Motor neuron (in vitro differentiated cells): ENCODE measurements at places on chromosomes 2 and 18. TPM values are rescaled to one million over a fixed set of nuclear protein-coding genes. Genes with fewer than 3 reads are reported as not detected.

The WDR35 gene
- total RNA-seq: 8.2 and 9.5 TPM in 2 replicates

The RPRM gene
- total RNA-seq: 139 and 149 TPM in 2 replicates

The SP140 gene
- 2.7 TPM in 1 of 2 replicates, not detected in the other for total RNA-seq

The MRO gene
- 0.53 and 0.73 TPM in 2 replicates for total RNA-seq

The INO80D gene
- total RNA-seq: 5.8 and 8.2 TPM in 2 replicates

The MOCOS gene
- total RNA-seq: 8.4 and 14.4 TPM in 2 replicates

The FHL2 gene
- 45.5 and 46.7 TPM in 2 replicates for total RNA-seq

The FSHR gene
- 0.14 and 1.6 TPM in 2 replicates for total RNA-seq

The FAM237A gene
- total RNA-seq: not detected in 2 replicates

The TPO gene
- 0.22 and 0.58 TPM in 2 replicates for total RNA-seq

The ACTR2 gene
- 163 and 237 TPM in 2 replicates for total RNA-seq

The DNPEP gene
- total RNA-seq: 34.0 and 45.8 TPM in 2 replicates

The ALPI gene
- total RNA-seq: 0.42 TPM in 1 of 2 replicates, not detected in the other

The KHK gene
- total RNA-seq: 0.22 and 1.3 TPM in 2 replicates

The EMILIN1 gene
- 15.5 and 23.7 TPM in 2 replicates for total RNA-seq

The DAPL1 gene
- not detected in 2 replicates for total RNA-seq

The CHAC2 gene
- total RNA-seq: 1.8 and 1.9 TPM in 2 replicates

The IGFBP5 gene
- 104 and 234 TPM in 2 replicates for total RNA-seq

The SCN2A gene
- 1.0 and 1.1 TPM in 2 replicates for total RNA-seq
